Stimulated activated CD8-positive, alpha-beta memory T cell treated with anti-CD3 and anti-CD28 coated beads, Interleukin-15, amount 100 ng/mL, for 4 hours (primary cell): ENCODE measurements at places on chromosomes 5 and 9.

GRCh38 chr5:82174919-82175219 is 103.3 kb downstream of the RPS23 start:
- DNase-seq: no peak

GRCh38 chr9:5608298-5609225 is 20.3 kb upstream of the RIC1 start:
- DNase-seq: no peak

GRCh38 chr9:127838375-127839078 is 15.9 kb downstream of the ENG start:
- DNase-seq: no peak

DNA sequence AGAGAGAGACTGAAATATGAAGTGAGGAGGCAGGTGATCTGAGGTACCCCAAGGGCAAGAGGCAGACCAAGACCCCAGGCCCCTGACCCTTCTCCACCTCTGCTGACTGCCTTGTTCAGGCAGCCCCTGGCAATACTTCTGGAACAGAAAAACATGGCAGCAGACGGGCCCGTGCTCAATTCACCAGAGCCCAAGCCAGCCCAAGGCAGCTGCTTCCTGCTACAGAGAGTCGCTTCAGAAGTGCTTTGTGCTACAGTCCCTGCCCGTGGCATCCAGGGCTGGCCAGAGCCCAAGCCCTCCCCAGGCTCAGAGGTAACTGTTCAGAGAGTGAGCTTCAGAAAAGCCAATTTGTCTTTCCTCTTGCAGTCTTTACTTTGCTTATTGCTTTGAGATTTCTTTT is 151.4 kb upstream of the FSTL4 start:
- no peak for DNase-seq

GRCh38 chr9:125902214-125902613 is 155.0 kb downstream of the PBX3 start:
- no peak for DNase-seq
